ENCODE measurements at places on chromosomes 3 and 15.

DNA sequence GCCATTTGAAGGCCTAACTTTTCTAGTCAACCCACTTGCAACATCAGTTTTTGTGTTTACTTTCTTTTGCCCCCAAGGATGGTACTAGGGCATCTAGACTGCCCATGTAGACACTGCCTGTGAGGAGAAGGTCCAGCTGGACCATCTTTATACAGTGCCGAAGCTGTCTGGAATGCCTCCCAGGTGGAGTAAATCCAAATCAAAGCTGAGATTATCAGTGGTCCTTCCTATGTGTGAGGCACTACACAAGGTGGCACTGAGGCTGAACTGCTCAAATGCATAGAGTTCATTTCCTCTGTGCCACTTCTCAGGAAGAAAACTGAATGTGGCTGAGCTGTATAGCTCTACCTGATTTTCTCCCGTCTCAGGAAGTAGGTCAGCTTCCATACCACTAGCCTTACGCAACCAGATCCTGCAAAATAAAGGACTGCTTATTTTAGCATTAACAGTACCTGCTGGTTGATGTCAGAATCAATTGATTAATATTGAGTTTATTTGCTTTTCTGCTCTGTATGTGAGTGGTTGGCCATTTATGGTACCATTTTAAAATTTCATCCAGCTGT lies 106.1 kb downstream of the GHSR start:
- no peak for DNase-seq

DNA sequence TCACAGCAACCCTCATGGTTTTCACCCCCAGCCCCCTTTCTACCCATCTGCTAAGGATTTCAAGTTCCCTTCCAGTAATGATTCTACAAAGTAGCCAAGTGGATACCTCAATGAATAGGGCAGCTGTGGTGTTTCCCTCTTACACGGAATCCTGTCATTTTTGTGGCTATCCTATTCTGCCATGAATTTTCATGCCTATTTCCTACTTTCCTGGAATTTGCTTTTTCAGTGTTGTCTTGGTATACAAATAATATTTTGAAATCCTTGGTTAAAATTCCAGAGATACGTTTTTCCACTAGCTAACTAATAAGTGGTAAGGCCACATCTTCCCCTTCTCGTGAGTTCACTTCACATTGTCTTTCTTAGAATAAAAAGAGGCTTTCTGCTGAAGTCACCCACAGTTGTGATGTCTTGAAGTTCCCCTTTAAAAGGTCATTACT lies 7.5 kb downstream of the ADPRH start:
- DNase-seq = no peak

- no peak for DNase-seq
Observed at GRCh38 chr3:42204867-42205599, 61.0 kb downstream of the CCK start.

GRCh38 chr15:91055548-91056331 lies 33.3 kb upstream of the VPS33B start:
- no peak for DNase-seq

DNA sequence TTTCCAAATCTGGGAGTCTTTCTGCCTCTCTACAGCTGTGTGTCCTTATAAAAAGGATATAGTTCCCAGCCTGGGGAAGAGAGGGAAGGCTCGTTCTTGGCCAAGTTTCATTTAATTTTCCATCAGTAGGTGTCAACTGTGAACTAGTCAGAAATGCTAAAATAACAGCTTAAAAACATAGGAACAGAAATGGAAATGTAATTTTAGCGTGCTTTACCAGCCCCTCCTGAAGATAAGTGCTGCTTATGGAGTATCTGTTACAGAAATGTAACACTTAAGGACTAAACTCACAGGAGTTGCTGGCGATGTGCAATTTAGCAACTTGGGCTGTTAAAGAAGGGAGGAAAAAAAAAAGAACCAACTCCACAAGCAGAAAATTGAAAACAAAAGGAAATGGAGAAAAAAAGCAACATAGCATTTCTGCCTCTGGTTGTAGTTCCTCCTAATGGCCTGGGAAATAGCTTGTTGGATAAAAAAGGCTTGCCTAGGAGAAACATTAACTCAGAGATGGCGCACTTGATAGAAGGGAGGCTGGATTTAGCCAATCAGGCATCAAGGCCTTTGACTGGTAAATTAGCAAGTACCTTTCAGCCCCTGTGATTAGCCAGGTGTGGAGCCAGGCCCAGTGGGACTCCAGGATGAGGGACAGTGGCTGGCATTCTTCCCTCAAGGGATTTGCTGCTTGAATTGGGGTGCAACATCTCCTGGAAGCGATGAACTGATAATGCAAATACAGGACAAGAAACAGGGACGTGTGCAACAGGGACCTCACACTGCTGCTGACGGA lies 84.3 kb downstream of the RPLP1 start:
- no peak for DNase-seq

- no peak for DNase-seq
Observed at GRCh38 chr3:71744738-71745137, 8.9 kb upstream of the GPR27 start.
